ENCODE measurements at places on chromosomes 6 and 20.

- DNase-seq = no peak
Observed at GRCh38 chr20:41169791-41170351, 32.5 kb downstream of the PLCG1 start.

- DNase-seq = no peak
Observed at GRCh38 chr6:114718716-114719270, 376.0 kb upstream of the HS3ST5 start.

GRCh38 chr20:24032400-24032898, 43.9 kb upstream of the GGTLC1 start:
- DNase-seq = no peak

DNA sequence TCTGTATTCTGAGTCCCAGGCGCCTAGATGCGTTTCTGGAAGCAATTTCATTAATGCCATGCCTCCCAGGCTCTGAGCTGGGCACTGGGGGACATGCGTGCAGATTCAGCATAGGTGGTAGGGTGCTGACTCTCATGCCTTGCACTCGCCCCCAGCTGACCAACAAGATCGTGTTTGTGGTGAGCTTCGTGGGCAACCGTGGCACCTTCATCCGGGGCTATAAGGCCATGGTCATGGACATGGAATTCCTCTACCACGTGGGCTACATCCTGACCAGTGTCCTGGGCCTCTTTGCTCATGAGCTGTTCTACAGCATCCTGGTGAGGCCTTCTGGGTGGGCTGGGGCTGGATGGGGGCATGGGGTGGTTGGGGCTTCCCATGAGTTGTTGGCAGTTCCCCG, 21.6 kb downstream of the UQCC2 start:
- no peak for DNase-seq

DNA sequence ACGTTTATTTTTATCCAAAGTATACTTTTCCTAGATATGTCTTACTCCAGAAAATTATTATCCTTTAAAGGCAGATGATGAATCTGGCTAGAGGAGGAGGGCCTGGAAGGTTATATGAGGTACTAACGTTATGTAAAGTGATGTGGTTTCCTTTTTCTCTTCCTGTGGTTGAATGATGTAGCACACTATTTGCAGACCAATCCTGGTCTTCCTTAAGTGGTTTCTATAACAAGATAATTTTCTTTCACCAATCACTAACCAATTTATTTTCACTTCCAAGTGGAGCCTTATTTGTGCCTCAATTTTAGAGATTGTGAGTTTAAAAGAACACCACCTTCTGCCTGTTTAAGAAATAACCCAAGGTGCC, 154.6 kb upstream of the SOX4 start:
- DNase-seq = peak; percentile 13

- no peak for DNase-seq
Observed at GRCh38 chr20:43787937-43788336, 61.1 kb upstream of the GTSF1L start.

DNA sequence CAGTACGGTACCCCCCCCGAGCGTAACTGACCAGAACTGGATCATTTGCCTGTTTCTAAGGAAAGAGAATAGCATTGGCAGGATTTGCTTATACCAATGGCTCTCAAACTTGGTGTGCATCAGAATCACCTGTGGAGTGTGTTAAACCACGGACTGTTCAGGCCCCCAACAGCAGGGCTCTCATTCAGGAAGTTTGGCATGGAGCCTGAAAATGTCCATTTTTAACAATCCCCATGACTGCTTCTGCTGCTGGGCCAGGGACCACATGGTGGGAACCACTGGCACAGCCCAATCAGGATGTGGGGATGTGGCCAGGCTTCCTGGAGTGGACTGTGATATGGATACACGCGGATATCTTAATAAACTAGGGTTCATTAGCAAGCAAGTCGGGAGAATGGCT, 53.9 kb downstream of the GTF2H5 start:
- peak; percentile 64 for DNase-seq

- no peak for DNase-seq
Observed at GRCh38 chr6:12331474-12331873, 41.3 kb downstream of the EDN1 start.

DNA sequence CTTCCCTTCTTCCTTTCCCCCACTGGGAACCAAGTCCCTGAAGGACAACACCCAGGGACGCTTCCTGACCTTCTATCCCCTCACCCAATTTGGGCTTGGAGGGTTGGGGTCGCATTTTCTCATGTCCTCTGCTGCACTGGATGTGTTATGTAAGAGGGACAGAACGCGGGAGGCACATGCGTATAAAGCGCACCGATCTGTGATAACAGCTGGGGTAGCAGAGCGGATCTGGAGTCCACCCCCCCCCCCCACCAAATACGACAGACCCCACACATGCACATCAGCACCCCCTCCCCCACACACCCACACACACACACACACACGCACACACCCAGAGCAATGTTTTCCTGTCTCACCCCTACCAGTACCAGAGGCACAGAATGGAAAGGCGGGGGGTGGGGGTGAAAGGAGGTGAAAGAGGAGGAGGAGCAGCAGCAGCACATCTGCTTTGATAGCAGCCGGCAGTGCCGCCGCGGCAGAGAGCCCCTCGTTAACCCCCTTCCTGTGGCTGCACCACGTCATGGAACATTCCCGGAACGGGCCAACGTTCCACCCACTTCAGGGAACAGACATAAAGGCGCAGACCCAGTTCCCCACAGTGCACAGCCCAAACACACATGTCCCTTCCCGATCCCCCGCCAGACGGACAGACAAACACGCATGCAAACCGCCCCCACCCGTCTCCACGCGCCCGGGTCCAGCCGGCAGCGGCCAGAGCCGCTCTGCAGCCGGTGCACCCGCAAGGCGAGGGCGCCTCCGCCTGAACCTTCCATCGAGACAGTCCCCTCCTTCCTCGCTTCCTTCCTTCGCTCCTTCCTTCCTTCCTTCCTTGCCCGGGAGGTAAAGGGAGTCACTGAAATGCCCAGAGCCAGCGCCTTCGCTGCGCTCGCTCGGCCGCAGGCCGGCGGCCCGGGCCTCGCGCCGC, 590 bp downstream of the HIVEP2 start:
- peak; percentile 88 for DNase-seq

Data from astrocyte of the cerebellum (primary cell).